ENCODE measurements at places on chromosomes 2 and 18.

- DNase-seq, result no peak
Observed at GRCh38 chr18:1075322-1075721, 170.7 kb downstream of the ADCYAP1 start.

DNA sequence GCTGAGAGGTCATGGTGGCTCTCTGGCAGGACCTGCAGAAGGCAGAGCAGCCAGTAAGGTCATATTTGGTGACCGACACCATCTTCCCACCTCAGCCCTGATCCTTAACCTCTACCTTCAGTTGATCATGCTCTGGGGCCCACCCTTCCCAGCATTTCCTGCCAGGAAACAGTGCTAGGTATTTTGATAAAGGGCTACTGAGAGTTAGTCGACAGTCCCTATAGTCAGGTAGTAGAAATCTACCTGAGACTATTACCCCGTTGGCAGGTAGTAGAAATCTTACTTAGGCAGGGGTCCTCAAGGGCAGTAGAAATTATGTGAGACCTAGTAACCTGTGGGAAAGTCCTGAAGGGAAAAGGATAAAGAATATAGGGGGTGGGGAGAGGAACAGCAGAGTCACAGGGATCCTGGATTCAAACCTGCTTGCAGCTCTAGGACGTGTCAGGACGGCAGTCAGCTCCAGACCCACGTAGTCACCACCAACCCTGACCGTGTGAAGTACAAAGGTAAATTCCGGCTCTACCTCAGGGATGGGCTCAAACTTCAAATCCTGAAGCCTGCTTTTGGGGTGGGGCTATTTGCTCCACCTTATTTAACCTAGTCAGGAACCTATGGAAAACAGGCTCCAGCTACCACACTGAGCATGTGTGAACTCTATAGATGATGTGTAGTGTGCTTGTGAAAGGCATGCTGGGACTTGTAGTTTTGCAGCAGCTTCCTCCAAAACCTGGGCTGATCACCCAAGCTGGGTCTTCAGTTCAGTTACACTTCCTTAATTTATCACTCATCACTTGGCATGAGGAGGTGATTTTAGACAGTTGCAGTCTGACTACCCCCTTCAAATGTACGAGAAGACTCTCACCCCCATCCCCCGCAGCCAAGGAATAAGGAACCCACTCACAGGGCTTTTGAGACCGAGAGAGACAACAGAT is at the start of gene DQX1:
Gene DQX1 (minus strand): TSS at position 515 of the 932 bp plus-strand sequence. CDS start 502 bp downstream, at position 13.
- DNase-seq, result no peak

GRCh38 chr2:43020296-43020695 is 206.1 kb downstream of the ZFP36L2 start:
- no peak for DNase-seq

DNA sequence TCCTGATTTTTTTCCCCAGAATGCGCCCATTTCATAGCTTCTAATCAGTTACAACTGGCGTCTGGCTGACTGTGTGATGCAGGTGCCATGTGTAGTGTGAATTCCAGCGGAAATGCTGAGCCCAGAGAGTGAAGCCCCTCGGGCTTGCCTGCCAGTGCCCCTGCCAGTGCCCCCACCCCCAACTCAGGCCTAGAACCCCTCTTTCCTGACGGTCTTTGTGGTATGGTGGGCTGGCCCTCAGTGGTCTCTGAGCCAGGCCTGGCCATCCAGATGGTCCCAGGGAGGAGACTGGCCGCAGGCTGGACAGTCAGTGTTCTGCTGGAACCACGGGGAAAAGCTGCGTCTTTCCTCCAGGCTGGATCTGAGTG is 3.1 kb downstream of the RAMP1 start:
- no peak for DNase-seq

GRCh38 chr18:59912007-59912550 is 12.3 kb downstream of the PMAIP1 start:
- no peak for DNase-seq

- DNase-seq, result no peak
Observed at GRCh38 chr2:133948610-133949290, 305.1 kb upstream of the MGAT5 start.

DNA sequence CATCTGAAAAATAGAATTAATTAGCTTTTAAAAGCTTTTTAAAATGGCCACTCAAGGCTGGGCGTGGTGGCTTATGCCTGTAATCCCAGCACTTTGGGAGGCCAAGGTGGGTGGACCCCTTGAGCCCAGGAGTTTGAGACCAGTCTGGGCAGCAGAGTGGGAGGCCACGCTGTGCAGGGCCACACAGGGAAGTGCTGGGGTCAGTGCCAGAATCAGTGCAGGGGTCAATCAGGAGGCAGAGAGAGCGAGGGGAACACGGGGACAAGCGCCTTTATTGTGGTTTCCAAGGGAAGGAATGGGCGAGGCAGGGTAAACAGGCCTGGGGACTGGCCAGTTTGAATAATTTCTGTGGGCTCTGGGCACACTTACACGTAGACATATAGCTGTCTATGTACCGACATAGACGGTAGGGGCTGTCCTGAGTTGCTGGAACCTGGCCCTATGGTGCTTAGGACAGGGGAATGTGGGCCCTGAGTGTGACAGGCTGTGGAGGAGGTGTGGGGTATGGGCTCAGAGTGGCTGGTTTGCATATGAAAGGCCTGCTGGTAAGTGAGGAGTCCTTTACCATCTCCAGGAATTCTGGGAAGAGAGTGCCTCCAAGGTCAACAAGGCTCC is 42.9 kb downstream of the DYSF start:
- DNase-seq, result no peak

GRCh38 chr2:74566754-74567085 is 12.2 kb downstream of the DOK1 start:
- peak; percentile 66 for DNase-seq

GRCh38 chr18:13283746-13284145 is 65.2 kb downstream of the LDLRAD4 start:
- no peak for DNase-seq

DNA sequence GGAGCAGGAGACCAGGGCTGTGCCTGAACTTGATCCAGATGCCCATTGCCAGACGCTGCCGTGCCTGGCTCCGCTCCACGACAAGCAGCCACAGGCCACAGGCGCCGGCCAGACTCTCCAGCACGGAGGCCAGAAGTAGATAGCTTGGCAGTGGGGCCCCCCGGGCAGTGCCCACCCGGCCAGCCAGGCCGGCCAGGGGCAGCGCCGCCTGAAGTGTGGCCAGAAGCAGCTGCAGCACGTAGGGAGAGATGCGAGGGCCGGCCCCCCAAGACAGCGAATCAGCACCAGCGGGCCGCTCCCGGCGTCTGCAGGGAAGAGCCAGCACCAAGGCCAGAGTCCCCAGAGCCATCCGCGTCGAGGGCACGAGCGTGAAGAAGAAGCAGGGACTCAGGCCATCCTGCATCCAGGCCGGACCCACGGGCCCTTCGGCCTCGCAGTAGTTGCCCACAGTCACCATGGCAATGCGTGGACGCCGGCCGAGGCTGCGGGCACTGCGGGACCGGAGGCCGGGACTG is 484 bp downstream of the ABCB6 start:
- peak; percentile 76 for DNase-seq

GRCh38 chr2:76039505-76039904 is 328.8 kb upstream of the GCFC2 start:
- DNase-seq, result no peak

- DNase-seq, result no peak
Observed at GRCh38 chr2:20446255-20446916, 488 bp upstream of the RHOB start.

DNA sequence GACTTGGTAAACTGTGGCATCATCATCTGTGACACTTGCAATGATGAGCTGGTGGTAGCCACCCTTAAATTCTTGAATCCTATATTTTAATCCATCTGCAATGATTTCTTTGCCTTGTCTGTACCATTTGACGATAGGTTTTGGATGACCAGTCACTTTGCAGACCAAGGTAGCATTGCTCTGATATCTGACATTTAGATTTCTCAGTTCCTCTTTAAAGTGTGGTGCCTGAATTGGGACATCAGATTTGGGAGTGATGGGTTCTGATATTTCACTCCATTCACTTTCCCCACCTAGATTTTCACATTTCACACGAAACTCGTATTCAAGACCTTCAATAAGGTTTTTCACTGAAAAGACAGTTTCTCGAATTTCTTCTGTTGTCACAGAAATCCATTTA is 55.8 kb downstream of the PLEKHA3 start:
- no peak for DNase-seq

GRCh38 chr2:176455816-176456291 is 186.6 kb downstream of the MTX2 start:
- no peak for DNase-seq

- no peak for DNase-seq
Observed at GRCh38 chr2:37367310-37367709, 22.9 kb downstream of the QPCT start.

DNA sequence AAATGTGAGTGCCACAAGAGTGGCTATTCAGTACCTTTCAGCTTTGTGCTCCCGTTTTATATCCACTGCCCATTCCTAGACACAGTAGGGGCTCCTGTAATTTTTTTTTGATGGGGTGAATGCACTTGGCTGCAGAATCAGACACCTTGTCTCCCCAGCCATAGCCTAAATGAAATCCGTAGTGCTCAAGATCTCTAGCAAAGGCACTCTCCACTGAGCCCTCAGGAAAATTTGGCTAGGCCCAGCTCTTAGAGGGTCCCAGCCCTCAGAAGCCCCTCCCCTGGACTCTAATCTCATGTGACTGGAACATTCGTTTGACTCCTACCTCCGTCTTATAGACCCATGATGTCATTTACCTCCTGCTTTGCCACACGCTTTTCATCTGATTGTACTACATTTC is 323.9 kb downstream of the SMAD2 start:
- DNase-seq, result no peak

- DNase-seq, result no peak
Observed at GRCh38 chr2:104658144-104658835, 195.6 kb upstream of the POU3F3 start.

GRCh38 chr2:144426355-144426754 is 93.6 kb downstream of the ZEB2 start:
- no peak for DNase-seq

GRCh38 chr2:241538838-241539615 is 19.5 kb upstream of the BOK start:
- no peak for DNase-seq

DNA sequence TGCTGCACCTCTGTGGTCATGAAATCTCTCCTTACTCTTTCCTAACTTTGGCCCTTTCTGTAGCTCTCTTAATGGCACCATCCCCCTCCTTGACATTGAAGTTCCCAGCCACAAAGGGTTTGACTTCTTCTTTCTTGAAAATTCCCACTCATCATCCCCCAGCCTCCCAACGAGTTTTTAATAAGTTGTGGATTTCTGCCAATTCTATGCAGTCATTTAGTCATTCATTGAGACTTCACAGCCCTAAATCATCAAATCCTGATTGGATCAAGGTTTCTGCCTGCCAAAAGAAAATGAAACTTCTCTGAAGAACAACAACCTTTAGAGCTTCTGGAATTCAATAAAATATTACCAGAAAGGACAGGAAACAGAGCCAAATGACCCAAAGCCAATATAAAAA is 354.3 kb downstream of the CLIP4 start:
- DNase-seq, result no peak

DNA sequence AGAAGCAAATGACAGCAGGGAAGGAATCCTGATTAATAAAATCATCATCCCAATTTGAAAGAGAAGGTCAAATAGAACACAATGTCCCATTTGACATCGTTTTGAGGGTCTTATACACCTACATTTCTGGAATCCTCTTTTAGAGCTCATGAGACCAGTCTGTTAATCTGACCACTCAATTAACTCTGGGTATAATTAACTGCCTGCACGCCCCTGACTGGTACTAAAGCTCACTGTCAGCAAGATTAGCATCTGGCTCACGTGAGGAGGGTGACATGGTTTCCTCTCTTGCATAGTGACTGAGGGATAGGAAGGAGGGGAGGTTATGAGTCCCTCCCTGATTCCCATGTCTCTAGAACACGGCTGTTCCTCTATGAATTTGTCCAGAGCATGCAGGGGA is 124.3 kb downstream of the ICOS start:
- no peak for DNase-seq

- DNase-seq, result no peak
Observed at GRCh38 chr18:12749121-12749520, 46.3 kb downstream of the PSMG2 start.

DNA sequence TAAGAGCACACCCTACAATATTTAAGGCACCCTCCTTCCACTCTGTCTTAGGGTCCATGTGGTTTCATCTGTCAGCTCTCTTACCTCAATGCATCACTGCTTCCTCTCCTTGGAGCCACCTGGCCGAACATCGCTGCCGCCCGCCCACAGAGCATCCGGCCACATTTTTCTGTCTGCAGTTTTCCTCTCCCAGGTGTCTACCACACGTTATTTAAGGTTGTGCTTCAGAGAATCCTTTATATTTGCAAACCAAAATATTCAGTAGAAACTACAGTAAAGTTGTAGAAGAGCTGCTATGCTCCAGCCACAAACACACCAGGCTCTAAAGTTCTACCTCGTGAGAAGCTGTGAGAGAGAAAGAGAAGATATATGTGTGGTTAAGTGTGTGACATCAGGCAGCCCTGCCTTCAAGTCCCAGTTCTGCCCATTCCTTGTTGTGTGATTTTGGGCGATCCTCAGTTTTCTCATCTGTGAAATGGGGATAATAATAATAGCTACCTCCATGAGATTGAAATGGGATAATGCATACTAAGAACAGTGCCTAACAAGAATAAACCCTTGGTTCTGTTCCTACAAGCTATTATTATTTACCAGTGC is 4.9 kb upstream of the STK17B start:
- no peak for DNase-seq

DNA sequence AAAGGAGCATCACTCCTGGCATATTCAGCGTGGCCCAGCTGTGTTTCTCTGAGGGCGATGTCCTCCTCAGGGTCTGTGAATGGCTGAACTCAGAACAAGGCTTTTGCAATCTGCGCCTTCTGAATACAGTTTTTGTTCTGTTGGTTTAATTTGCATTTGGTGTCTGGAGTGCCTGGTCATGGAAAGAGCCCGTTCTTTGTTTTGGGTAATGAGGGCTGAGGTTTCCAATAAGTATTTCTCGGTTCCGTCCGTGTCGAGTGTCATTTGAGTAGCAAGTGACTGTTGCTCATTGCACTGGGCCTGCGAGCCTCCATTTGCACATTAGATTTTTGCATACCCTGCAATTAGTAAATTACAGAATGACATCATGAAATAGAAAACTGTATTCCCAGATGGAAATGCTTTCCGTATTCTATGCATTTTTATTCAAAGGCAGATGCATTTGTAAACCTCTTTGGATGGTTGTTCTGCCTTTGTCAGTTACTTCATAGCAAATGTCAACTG is 57.3 kb downstream of the NEDD4L start:
- no peak for DNase-seq

- DNase-seq, result no peak
Observed at GRCh38 chr2:27261241-27261925, 1.5 kb downstream of the SLC30A3 start.

DNA sequence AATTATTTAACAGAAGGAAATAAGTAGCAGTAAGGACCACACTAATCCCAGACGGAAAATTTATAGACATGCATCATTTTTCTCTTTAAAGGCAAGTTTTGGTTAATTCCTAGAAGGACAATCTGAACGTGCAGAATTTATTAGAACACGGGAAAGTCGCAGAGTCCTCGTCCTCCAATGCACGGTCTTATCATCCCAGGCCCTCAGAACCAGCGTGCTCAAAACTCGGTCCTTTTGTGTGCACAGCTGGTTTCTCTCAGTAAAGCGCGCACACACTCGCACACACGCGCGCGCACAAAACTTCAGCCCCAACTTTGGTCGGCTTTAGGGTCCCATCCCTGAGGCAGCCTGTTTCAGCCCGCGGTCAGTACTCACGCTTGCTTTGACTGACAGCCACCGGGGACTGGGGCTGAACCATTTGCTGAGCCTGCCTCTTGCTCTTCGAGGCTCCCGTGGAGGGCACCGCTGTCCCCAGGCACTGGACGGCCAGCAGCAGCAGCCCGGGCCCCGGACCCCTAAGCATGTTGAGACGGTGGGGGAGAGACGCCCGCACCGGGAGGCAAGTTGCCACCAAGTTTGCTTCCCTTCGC is 493 bp downstream of the FN1 start:
- no peak for DNase-seq

GRCh38 chr18:3172097-3172496 is 47.7 kb downstream of the MYOM1 start:
- DNase-seq, result no peak

Measured in NCI-H226 (cell line).